Stimulated activated naive B cell treated with anti-CD40 and anti-IgM and Interleukin-4, amounts not matched to agents 10 μg/mL and 1 μg/mL and 100 μg/mL, for 72 hours (primary cell): ENCODE measurements at places on chromosomes 11 and 22.

DNA sequence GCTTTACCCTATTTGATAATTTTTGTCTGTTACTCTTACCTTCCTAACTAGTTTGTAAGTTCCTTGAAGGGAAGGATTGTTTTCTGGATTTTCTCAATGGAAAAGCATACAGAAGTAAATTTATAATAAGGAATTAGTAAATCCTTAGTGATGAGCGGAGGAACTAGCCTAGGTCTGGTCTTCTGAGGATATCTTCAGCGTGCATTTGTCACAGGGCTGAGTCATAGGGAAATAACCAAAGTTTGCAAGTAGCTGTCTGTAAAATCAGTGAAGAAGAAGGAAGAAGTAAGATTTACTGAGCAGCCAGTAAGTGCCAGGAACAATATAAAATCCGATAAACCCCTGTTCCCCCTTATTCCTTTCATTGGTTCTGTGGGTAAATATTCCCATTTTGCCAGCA, 162.7 kb upstream of the SORL1-AS1 start:
- no peaks in the 10 kb centered on the region for H3K27me3 ChIP-seq
- no peak overlapping the region for H3K4me3 ChIP-seq
- H3K27ac ChIP-seq: no peak overlapping the region
- no peaks in the 10 kb centered on the region for H3K4me1 ChIP-seq
- no peak for DNase-seq

DNA sequence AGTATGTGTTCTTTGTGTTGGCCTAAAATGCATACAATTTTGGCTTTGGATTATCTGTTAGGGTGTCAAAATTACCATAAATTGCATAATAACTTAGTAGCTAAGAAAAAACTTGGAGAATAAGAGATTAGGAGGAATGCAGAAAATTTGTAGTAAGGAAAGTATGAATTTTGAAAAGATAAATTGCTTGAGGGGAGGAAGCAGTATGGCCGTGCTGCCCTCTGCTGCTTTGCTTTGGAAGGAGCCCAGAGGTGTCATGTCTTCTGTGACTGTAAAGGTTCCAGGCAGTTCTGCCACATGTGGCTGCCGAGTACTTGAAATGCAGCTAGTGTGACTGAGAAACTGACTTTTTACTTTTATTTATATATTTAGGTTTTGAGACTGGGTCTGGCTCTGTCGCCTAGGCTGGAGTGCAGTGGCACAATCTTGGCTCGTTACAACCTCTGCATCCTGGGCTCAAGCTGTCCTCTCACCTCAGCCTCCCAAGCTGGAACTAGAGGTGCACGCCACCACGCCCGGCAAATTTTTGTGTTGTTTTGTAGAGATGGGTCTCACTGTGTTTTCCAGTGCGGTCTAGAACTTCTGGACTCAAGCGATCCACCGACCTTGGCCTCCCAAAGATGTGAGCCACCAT, 1.8 kb downstream of the ADSL start:
- H3K4me3 ChIP-seq: peak overlapping the region; percentile 95
- no peaks in the 10 kb centered on the region for H3K27me3 ChIP-seq
- H3K4me1 ChIP-seq: peaks cover 18% of the 10 kb centered on the region
- no peak overlapping the region for H3K27ac ChIP-seq
- peaks cover 9% of the 10 kb centered on the region for H3K36me3 ChIP-seq

DNA sequence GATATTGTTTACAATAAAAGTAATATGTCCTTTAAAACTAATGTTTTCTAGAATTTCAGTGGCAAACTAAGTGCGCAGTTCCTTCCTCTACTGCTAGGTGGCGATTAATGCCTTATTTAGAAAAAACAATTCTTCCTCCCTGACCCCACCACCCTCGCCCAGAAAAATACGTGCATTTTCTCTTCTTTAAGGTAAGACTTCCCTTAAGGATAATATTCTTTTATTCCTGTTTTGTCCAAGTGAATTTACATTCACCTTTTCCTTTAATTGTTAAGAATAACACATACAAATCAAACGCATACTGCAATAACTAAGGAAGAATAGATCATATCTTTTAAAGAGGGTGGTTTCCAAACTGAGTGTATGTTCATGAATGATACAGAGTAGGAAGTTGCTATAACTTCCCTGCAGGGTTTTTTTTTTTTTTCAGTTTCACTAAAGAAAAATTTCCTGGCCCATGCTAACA, 17.0 kb upstream of the PSMA1 start:
- no peak for DNase-seq
- H3K27me3 ChIP-seq: no peaks in the 10 kb centered on the region
- peak overlapping the region; percentile 55 for H3K4me3 ChIP-seq
- H3K36me3 ChIP-seq: no peaks in the 10 kb centered on the region

- H3K4me1 ChIP-seq: peaks cover 9% of the 10 kb centered on the region
- no peak overlapping the region for H3K27ac ChIP-seq
- H3K4me3 ChIP-seq: no peak overlapping the region
- no peaks in the 10 kb centered on the region for H3K27me3 ChIP-seq
These were observed 11.7 kb downstream of the GVQW3 start for GRCh38 chr11:76392870-76393269.

GRCh38 chr11:61560751-61561150, 20.1 kb downstream of the SYT7 start:
- no peak overlapping the region for H3K4me3 ChIP-seq
- H3K27ac ChIP-seq: no peak overlapping the region
- H3K27me3 ChIP-seq: peaks cover 84% of the 10 kb centered on the region
- no peak for DNase-seq
- no peaks in the 10 kb centered on the region for H3K36me3 ChIP-seq

DNA sequence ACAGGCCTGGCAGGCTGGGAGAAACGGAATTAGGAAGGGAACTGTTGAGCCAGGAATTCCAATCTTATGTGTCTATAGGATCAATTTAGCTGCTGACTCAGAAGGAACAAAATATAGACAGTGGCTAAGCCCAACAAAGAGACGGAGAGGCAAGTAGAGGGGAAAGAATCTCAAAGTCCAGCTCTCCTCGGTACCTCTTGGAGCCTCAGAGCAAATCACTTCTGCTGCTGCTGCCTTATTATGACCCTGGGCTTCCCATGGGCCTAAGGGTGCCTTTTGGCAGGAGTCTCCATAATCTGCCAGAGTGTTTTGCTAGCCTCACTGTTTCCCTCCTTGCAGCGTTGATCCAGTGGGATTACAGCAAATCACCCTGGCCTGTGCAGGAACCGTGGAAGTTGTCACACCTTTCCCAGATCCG, 31.7 kb downstream of the PAX6 start:
- H3K4me3 ChIP-seq: no peak overlapping the region
- DNase-seq: no peak
- H3K36me3 ChIP-seq: peaks cover 17% of the 10 kb centered on the region
- H3K4me1 ChIP-seq: no peaks in the 10 kb centered on the region
- H3K27me3 ChIP-seq: no peaks in the 10 kb centered on the region
- no peak overlapping the region for H3K27ac ChIP-seq
